ENCODE measurements at places on chromosomes 3 and 15.

DNA sequence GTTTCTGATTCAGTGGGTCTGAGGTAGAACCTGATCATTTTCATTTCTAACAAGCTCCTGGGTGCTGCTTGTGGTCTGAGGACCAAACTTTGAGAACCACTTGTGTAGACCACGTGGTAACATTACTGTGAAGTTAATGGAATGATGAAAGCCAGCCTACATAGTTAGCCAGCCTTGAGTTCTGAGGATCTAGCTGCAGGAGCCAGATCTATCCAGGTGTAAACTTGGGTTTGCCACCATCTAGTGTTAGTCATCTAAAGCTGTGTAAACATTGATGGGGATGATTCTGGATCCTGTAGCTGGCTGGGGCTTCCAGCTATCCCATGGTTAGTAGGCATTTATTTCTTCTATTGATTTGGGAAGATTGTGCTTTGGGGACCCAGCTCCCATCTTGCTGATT lies 170.0 kb downstream of the TMEM108 start:
- DNase-seq, result no peak

GRCh38 chr3:156330415-156330814 lies 210.0 kb downstream of the KCNAB1 start:
- DNase-seq, result no peak

- DNase-seq, result peak; percentile 28
Observed at GRCh38 chr3:119294696-119295671, 801 bp downstream of the ARHGAP31 start.

- no peak for DNase-seq
Observed at GRCh38 chr3:149705416-149705815, 46.9 kb downstream of the COMMD2 start.

DNA sequence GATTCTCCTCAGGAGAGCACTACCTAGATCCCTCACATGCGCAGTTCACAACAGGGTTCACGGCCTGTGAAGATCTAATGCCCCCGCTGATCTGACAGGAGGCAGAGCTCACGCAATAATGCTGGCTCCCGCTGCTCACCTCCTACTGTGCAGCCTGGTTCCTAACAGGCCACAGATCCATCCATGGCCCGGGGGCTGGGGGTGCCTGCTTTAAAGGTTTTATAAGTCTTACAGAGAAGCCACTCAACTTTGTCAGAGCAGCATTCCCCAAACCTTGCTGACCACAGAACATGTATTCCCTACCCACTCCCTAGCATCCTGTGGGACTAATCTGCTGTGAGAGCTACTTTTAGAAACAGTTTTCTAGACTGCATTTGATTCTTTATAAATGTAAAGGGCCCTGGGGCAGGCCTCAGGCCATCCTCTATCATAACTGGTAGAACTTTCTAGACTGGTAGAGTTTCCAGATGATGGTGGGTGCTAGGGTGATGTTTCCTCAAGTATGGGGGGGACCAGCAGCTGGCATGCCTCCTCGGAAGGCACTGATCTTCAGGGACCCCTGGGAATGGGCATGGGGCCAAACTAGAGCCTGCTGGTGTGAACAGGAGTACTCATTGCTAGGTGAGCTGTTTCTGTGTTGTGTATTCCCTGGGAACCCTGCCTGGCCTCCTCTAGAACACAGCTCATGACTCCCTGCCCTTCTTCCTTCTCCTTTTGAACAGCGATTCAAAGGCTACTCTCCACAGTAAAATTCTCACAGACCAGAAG lies 25.7 kb upstream of the RAD18 start:
- DNase-seq, result no peak

- DNase-seq, result no peak
Observed at GRCh38 chr3:112569265-112569664, 7.4 kb downstream of the SLC35A5 start.

DNA sequence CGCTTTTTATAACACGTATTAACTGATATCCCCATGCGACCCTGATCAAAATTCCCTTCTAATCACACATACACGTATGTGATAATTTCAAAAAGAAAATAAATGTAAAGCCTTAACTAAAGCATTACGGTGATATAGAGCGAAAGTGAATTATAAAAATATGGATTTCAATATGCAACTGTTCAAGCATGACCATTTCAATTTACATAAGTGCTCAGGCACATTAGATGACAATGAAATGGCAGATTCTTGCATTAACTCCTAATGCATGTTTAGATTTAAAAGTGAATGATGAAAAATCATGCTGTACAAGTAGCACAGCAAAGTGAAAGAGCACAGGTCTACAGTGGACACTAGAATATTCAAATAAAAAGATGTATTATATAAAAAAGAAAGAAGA lies 140.1 kb downstream of the MYLK start:
- DNase-seq, result no peak

DNA sequence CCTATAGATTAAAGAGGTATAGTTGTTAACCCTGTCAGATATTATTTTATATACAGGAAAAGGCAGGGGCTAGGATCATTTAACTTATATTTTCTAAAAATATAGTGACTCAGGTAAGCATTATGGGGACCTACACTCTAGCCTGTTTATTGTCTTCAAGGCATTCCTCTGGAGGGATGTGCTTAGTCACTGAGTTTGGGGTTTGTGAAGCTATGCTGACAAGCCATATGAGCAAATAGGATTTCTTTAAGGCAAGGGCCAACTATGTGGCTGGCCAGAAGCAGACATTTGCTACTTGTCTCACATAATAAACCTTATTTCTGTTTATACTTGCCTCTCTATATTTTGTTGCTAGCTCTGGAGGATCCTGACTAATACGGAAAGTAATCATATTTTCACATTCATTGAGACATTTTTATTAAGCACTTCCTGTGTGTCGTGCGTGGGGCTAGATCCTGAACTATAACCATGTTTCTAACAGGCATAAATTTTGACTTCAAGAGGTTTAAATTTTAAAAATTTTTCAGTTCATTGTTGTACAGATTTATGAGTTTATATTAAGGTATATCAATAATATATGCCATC lies 153.4 kb downstream of the OTOL1 start:
- DNase-seq, result no peak

- no peak for DNase-seq
Observed at GRCh38 chr3:189593581-189593980, 37.6 kb upstream of the TP63 start.

- DNase-seq, result peak; percentile 72
Observed at GRCh38 chr3:142828703-142829305, 60.1 kb downstream of the PCOLCE2 start.

GRCh38 chr3:99776516-99777209 lies 41.0 kb upstream of the CMSS1 start:
- no peak for DNase-seq

GRCh38 chr15:94621736-94622135 lies 390.4 kb downstream of the MCTP2 start:
- no peak for DNase-seq

DNA sequence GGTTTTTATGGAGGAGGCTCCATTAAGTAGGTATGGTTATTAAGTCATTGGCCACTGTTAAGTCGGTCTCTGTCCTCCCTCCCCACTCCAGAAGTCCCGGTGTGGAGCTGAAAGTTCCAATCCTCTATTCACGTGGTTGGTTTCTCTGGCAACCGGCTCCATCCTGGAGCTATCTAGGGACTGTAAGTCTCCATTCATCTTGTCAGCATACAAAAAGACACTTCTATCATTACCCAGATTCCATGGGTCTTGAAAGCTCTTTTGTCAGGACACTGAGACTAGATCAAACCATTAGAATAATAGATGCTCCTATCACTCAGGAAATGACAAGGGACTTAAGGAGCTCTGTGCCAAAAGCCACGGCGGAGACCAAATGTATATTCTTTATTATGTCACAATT lies 110.3 kb downstream of the PIK3CB start:
- no peak for DNase-seq

DNA sequence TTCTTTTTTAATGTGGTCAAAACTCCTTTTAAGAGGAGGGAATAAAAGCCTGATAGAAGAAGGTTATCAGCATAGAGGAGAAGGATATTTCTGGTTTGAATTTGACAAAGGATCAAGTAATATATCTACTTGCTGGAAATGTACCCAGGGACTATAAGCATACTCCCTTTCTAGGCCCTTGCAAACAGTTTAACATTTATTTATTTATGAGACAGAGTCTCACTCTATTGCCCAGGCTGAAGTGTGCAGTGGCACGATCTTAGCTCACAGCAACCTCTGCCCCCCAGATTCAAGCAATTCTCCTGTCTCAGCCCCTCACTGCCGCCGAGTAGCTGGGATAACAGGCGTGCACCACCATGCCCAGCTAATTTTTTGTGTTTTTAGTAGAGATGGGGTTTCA lies 71.6 kb downstream of the SLMAP start:
- DNase-seq, result no peak

GRCh38 chr3:25424614-25425013 lies 3.4 kb upstream of the RARB start:
- peak; percentile 91 for DNase-seq

DNA sequence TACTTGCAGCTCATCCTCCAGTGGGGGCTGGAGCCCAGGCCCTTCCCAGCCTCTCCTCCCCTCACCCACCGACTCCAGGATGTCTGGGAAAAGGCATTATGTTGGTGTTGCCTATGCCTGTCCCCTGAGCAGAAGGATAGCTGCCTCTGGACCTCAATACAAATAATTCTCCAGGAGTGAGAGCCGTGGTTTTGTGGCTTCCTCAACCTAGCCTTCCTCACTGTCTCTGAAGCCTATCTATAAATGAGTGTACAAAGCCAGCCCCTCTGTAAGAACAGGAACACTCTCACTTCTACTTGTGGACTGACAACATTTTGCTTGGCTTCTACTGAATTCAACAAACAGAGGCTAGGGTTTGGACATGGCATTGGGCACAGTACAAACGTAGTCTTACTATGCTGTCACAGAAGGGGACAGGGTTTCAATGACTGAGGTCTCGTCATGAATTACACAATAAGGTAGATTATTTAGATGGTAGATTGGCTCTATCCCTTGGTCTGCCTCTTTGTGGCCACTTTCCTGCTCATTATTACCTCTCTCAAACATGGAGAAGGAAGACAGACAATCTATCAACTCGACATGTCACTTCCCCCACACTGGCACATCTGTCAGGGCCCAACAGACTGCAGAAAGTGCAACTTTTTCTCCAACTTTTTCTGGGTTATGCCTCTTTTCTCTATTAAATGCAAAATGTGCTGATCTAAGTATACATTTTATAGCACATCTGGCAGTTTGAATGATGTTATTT lies 82.8 kb upstream of the MEX3B start:
- no peak for DNase-seq

- no peak for DNase-seq
Observed at GRCh38 chr15:82664021-82664420, 16.9 kb upstream of the CPEB1 start.

DNA sequence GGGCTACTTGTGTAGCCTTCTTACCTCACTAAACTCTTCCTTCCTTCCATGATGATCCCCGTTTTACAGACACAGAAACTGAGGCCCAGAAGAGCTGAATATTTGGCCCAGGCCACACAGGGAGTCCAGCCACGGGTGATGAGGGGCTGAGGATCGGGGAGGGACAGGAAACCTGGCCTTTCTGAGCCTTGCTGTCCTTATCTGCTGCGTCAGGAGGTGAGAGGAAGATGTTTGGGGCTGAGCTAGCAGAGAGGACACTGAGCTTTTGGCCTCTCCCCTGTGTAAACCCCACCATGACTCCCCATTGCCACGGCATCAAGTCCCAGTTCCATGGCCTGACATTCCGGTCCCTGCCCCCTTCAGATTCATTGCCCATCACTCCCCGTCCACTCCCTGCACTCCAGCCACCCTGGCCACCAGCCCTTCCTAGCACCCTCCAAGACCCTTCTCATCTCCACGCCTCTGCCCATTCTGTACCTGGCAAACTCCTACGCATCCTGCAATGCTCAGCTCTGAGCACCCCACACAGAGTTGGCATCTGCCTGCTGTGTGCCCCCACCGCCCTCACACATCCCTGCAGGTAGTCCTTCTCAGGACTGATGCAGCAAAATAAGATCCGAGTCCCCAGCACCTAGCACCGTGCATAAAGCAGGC lies 103.0 kb downstream of the FBLN2 start:
- no peak for DNase-seq

- no peak for DNase-seq
Observed at GRCh38 chr3:122097141-122097540, 42.0 kb downstream of the CD86 start.

GRCh38 chr3:150248888-150249681 lies 159.0 kb upstream of the TSC22D2 start:
- no peak for DNase-seq

DNA sequence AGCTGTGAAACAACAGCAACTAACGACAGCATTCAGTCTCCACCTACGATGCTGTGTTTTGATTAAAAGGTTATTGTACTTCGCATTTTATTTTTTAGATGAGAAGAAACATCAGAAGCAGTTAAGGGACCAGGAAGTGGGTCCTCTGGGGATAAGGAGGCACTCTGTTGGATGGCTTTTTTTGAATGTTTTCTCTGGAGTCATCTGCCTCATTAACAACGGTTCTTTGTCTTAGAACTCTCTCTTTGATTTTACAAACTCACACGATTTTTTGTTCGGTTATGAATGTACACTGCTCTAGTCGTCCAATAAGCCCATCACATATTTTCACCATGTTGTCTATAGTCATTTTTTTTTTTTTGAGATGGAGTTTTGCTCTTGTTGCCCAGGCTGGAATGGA lies 36.0 kb upstream of the ARPIN start:
- DNase-seq, result no peak

DNA sequence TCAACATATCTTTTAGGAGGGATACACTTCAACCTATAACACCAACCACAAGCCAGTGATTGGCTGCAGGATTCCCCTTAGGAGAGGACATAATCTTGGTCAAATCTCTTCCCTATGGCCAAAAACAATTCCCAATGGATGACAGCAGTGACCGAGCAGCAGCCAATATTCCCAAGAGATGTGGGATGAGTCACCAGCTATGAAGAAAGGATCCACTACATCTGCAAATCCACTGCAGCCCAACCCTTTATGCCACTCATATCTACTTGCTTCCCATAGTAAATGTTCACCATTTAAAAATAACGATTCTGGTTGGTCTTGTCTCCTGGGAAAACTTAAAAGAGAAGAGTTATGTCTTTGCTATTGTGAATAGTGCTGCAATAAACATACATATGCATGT lies 4.5 kb upstream of the IQCF5 start:
- DNase-seq, result no peak

DNA sequence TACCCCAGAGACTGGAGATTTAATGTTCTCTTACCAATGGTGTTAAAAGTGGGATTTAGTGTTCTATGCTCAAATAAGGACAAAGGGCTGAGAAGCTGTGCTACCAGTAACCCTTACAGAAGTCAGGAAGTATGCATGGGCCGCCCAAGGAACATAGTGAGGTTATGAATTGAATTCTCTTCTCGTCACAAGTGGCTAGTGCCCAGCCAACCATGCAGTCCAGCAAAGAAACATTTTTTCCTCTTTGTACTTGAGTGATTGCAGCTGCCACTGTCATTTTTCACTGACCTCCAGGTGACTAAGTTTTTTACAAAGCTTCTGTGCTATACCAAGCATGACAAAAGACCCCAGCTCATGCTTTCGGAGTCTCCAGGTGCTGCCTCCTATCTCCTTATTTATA lies 110.6 kb upstream of the DCBLD2 start:
- DNase-seq, result no peak

DNA sequence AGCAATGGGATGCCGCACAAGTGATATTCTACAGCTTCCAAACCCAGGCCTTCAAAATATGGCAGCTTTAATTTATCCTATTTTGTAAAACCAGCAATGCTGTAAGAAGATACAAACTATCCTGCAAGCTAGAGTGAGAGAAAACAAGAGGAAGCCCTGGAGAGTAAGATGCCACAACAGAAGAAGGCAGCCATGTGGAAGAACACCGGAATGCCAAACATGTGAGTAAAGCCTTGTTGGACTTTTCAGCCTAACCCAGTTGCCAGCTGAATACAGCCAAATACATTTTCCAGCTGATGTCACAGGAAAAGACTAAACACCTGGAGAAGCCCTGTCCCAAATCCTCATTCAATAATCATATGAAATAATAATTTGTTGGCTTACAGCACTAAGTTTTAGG lies 1115.1 kb upstream of the CADM2 start:
- no peak for DNase-seq

Measured in A549 (cell line).